ENCODE measurements at places on chromosomes 1 and 21.

- DNase-seq, result no peak
Observed at GRCh38 chr1:203036537-203036936, 10.2 kb downstream of the PPFIA4 start.

- no peak for DNase-seq
Observed at GRCh38 chr1:231160895-231161666, 777 bp upstream of the TRIM67 start.

GRCh38 chr1:197911111-197911856, 5.9 kb upstream of the LHX9 start:
- no peak for DNase-seq

- no peak for DNase-seq
Observed at GRCh38 chr1:167708940-167709389, 12.8 kb upstream of the MPZL1 start.

GRCh38 chr1:203564024-203564423, 62.6 kb upstream of the ATP2B4 start:
- DNase-seq, result no peak

- DNase-seq, result no peak
Observed at GRCh38 chr1:232221802-232222499, 408.0 kb downstream of the SIPA1L2 start.

DNA sequence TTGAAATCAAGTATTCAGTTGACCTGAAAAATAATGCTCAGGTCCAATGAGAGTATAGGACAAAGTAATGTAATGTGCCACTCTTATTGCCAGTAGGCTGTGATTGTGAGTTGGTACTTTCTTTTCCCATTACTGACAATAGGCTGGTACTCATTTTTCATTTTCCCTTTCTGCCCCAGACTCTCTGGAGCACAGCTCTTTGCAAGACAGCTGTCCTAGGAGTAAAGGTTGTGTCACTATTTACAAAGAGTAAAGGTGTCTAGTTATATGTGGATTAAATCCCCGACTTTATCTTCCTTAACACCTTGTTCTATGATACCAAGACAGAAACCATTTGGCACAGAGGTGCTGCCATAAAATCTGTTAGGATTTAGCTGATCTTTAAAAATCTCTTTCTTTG, 32.3 kb upstream of the RASAL2 start:
- DNase-seq, result no peak

DNA sequence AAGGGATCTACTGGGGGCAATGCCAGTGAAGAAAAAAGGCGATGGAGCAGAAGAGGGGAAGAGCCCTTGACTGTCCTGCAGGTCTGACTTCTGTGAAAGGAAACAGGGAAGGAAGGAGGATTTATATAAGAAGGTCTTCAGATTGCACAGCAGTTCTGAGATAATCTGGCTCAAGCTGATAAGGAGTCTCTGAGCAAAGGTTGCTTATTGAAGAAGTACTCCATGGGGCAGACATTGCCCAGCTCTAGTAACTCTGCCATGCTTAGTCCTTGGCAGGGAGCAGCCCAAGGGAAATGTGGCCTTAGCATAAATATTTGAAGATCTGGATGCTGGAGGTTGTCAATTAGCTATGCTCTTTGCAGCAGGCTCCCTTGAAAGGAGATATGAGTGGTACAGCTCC, 15.9 kb upstream of the TTF2 start:
- no peak for DNase-seq

- DNase-seq, result no peak
Observed at GRCh38 chr1:160858097-160858496, 4.6 kb downstream of the CD244 start.

GRCh38 chr1:13828454-13829151, 128.6 kb downstream of the PRDM2 start:
- no peak for DNase-seq

DNA sequence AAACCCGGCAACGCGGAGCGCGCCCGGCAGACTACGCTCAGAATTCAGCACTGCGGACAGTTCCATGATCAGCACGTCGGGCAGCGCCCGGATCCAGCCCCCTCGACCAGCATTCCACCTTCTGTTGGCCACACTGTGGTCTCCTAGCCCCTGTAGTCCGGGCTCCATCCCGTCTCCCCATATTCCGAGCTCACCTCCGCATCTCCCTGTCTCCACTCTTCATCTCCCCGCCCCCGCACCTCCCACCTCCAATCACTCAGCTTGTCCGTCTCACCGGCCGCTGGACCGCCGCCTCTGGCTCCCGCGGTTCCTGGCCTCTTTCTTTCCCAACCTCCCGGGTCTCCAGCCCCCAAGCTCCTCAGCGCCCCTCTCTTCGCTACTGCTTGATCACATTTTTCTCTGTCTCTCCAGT, 500 bp downstream of the EPHA10 start:
- DNase-seq, result peak; percentile 48

DNA sequence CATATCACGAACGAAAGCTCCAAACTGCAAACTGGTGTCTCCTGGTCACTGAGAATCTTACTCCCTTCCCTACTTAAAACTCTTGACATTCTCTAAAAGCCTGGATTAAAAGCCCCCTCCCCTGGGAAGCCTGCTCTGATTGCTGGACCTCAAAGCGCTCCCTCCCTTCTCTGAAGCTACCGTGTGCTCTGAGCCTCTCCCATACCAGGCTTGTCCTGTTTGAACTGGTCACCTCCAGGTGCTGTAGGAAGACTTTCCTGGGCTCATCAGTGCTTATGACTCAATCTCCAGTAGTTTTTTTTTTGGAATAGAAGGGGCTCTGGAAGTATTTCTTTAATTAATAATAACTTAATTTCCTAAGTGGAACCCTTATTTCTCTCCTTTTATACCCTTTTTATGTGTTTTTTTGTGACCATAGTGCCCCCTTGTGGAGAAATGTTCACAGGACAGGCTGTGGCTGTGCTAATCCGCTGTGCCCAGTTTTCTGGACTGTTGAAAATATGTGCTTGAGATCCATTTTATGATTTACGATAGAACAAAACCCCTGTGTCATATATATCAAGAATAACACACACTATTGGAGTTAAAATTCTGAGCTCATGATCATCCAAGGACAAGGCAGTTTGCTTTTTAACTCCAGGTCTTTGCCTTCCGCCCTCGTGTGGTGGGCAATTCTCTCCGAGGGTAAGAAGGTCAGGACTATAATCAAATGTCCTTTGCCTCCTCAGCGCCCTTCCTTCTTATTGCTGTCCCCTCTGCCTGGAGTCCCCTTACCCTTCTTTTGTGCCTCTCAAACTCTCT, 16.9 kb downstream of the MTARC1 start:
- DNase-seq, result peak; percentile 66

- DNase-seq, result no peak
Observed at GRCh38 chr1:115068826-115069585, 20.3 kb downstream of the TSPAN2 start.

DNA sequence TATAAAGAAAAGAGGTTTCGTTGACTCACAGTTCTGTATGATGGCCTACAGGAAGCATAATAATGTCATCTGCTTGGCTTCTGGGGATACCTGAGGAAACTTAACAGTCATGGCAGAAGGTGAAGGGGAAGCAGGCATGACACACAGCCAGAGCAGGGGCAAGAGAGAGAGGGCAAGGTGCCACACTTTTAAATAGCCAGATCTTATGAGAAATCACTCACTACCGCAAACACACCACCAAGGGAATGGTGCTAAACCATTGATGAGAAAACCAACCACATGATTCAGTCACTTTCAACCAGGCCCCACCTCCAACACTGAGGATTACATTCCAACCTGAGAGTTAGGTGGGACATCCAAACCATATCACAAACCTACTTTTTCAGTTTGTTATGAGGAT, 245.9 kb upstream of the SGIP1 start:
- DNase-seq, result no peak

- DNase-seq, result peak; percentile 26
Observed at GRCh38 chr1:149844101-149844500, 55.3 kb upstream of the BOLA1 start.

DNA sequence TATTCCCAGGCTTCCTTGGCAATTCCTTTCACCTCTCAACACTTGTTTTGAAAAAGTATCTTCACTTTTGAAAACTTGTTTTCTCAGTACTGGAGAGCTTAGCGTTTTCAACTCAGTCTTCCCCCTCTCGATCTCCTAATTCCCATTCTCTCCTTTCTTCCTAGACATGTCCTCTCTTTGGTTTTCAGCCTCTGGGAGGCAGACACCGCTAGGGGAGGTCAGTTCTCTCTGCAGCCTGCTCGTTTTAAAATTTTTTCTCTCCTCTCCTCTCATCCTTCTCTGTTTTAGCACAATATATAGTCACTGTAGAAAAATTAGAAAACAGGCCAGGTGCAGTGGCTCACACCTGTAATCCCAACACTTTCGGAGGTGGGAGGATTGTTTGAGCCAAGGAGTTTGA, 12.6 kb upstream of the RHEX start:
- DNase-seq, result no peak

DNA sequence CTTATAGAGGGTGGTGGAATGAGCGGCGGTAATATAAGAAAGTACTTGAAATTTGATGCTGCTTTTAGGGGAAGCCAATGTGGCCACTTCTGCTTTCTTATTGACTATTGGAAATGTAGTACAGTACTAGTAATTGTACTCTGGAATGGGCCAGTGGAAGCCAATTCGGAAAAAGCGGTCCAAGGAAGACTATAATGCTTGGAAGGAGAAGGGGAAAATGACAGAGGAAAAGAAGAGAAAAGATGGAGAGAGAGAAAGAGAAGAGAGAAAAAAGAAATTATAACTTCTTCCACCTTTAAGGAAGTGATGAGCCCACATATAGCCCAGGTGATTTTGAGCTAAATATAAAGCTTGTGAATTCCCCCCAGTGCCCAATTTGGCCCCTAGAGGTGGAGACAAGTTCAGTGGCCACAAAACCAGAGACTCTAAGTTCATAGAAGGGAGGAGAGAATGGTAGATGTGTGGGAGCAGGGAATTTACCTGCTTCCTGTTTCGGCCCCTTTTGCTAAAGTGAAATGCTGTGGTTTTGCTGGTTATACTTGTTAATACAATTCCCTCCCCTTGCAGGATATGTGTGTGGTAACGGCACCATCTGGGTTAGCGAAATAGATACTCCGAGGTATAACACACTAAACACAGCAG, 35.7 kb upstream of the DUSP10 start:
- no peak for DNase-seq

GRCh38 chr1:31753707-31754349, 10.3 kb downstream of the ADGRB2 start:
- no peak for DNase-seq

DNA sequence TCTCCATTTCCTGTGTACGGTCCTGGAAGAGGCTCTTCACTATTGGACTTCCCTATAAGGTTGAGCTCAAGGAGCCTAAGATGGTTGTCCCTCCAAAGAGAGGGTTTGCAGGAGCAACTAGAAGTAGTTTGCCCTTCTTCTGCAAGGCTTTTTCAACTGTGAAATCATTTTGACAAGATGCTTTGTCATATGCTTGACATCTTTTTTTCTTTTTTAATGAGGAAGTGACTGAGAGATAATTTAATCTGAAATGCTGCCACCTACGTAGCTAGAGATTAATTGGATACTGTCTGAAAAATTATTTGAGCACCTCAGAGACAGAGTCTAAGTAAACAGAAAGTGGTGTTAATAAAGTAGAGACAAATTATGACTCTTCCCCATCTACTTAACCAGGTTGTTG, 97.0 kb downstream of the CHRM3 start:
- DNase-seq, result no peak

DNA sequence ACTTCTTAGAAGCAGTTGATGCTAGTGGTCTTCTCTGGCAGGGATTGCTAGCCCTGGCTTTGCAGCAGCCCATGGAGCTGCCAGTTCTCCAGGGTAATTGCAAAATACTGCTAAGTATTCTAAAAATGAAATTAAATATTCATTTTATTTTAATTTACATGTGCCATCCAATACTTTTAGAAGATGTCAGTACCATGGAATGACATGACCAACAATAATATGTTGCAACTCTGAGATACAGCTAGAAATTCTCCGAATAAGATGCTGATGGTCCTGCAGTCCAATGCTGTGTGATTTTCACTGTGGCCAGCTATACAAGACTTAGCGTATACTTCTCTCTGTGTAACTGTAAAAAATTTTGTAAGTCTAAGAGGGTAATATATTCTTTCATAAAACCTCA, 20.0 kb upstream of the WARS2 start:
- DNase-seq, result no peak

- no peak for DNase-seq
Observed at GRCh38 chr1:62722796-62723195, 34.6 kb upstream of the DOCK7 start.

DNA sequence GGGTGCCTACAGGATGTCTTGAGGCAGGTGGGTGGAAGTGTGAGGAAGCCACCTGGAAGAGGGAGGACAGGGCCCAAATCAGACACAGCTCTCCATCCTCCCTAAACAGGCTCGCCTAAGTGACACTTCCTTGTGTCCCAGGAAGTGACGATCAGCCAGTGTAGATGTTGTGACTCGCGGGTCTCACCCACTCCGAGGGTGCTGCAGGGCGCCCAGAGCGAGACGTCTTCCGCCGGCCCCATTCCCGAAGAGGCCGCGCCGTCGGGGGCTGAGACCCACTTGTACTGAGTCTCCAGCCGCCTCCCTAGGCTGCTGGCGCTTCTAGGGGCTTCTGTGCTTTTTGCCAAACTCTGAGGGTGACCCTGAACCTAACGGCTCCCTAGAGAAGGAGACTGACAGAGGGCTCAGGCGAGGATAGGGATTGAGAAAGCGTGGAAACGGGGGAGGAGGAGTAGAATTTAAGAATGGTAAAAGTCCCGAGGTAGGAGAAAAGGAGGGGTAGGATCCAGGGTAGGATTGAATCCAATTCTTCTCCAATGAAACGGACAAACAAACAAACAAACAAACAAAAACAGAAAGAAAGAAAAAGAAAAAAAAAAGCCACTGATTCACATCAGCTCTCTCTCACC, 543 bp upstream of the MARK1 start:
- DNase-seq, result no peak

DNA sequence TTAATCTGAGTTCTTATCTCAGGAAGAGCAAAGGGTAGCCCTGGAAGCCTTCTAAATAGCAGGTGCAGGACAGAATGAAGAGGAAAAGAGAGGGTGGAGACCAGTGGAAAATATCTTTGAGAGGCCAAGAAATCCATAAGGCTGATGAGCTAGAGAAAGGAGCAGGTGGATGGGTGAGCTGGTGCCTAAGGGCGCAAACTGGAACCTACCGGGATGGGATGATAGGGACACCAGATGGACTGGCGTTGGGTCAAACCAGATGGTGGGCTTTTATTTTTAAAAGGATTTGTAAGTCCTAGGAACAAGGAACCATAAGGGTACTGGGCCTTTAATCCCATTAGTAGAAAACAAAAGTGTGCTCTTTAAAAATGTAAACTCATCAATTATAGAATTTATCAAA, 59.7 kb downstream of the RGL1 start:
- DNase-seq, result no peak

- no peak for DNase-seq
Observed at GRCh38 chr1:178923512-178923911, 52.6 kb upstream of the ANGPTL1 start.

DNA sequence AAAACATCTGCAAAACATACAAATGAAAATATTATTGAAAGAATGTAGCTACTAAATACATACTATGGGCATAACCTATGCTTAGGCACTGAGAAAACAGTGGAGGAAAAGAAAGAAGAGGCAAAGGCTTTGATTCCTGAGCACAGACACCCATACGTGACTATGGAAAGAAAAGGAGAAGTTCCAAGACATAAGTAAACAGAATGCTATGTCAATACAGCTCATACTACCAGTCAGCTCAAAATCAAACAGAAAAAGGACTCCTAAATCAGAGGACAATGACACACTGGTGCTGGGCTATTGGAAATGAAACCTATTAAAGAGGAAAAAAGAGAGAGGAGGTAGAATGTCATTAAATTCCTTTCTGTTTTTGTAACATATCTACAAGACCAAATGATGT, 225.4 kb downstream of the SMYD3 start:
- DNase-seq, result no peak

GRCh38 chr21:18499761-18500376, 96.3 kb upstream of the TMPRSS15 start:
- peak; percentile 47 for DNase-seq

- no peak for DNase-seq
Observed at GRCh38 chr21:32483293-32483595, 70.7 kb downstream of the EVA1C start.
